Glutamatergic neuron (in vitro differentiated cells): ENCODE measurements at places on chromosomes 5 and 9. TPM values are rescaled to one million over a fixed set of nuclear protein-coding genes. Genes with fewer than 3 reads are reported as not detected.

- no peak for DNase-seq
These were observed 1.6 kb downstream of the FNIP1 start for GRCh38 chr5:131795228-131795627.

SAXO1 gene
- total RNA-seq, result 0.37 TPM

MED27 gene
- total RNA-seq, result 45.0 TPM

- DNase-seq, result no peak
These were observed 151.0 kb upstream of the PAPPA start for GRCh38 chr9:116002624-116003023.

ACSL6 gene
- 8.1 TPM for total RNA-seq

DNA sequence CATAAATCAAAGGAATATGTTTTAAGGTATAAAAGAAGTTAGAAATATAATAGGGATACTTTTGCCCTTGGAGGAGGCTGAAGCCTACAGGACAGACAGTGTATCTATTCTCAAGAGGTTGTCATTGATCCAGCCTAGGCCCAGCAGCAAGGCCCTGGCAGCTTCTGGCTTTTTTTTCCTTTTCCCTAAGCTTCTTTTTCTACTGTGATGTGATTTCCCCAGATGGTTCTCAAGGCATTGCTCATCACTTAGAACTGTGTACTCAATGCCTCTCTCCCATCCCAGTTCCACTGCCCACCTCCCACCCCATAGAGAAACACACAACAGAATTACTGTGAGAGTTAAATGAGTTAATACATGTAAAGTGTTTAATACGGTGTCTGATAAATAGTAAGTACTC is 88.6 kb downstream of the SLC44A1 start:
- no peak for DNase-seq

EMB gene
- total RNA-seq, result 19.7 TPM

QRFP gene
- total RNA-seq, result not detected

DNA sequence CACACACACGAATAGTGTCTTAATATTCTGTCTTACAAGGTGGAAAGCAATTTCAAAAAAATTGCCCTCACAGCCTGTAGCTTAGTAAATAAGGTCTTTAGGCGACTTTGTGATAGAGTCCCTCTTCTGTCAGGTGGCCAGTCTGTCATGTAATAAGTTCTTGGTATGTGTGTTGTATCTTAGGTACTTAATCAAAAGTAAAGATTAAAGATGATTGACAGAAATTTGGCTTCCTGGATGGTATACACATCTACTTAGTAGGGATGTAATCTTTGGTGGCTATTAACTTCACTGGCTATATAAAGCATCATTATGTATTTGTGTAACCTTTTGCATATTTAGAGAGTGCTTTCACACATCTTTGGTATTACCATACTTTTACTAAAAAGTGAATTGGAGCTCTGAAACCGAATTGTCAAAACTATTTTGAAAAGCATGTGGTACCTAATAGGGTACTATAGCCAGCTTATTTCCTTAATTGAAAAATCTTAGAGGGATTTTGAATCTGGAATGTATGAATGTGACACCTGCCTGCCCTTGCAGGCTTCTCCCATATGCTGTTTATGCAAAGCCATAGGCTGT is 3.4 kb downstream of the G3BP1 start:
- no peak for DNase-seq

DNA sequence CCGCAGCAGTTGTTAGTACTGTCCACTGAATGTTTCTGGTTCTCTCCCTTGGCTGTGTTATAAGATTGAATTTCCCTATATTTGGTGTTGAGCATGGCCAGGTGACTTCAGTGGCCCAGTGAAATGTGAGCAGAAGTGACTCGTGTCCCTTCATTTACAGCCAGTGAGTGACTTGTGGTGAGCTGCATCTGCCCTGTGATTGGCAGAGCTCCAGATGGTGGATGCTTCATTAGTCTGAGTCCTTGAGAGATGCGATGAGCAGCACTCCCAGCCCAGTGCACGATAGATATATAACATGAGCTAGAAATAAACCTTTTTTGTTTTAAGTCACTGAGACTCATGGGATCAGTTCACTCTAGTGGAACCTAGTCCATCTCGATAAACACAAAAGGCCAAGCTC is 19.3 kb downstream of the PCSK5 start:
- peak; percentile 23 for DNase-seq

GRCh38 chr9:35847792-35848572 is 19.0 kb downstream of the TMEM8B start:
- DNase-seq, result no peak

- DNase-seq, result no peak
These were observed 34.4 kb downstream of the CFAP90 start for GRCh38 chr5:7816535-7816901.

GRCh38 chr5:62465985-62466925 is 53.7 kb downstream of the IPO11 start:
- DNase-seq, result no peak

GRCh38 chr9:73023025-73023541 is 70.2 kb upstream of the ALDH1A1 start:
- peak; percentile 64 for DNase-seq

- DNase-seq, result no peak
These were observed 82.5 kb downstream of the ADCY2 start for GRCh38 chr5:7478459-7478858.
